ENCODE measurements at places on chromosomes 2 and 18.

- DNase-seq = no peak
These were observed 33.9 kb downstream of the ACKR3 start for GRCh38 chr2:236603361-236604015.

GRCh38 chr2:41933046-41933420 is 114.8 kb upstream of the PKDCC start:
- no peak for DNase-seq

GRCh38 chr18:63220903-63221302 is 98.7 kb downstream of the BCL2 start:
- DNase-seq = no peak

DNA sequence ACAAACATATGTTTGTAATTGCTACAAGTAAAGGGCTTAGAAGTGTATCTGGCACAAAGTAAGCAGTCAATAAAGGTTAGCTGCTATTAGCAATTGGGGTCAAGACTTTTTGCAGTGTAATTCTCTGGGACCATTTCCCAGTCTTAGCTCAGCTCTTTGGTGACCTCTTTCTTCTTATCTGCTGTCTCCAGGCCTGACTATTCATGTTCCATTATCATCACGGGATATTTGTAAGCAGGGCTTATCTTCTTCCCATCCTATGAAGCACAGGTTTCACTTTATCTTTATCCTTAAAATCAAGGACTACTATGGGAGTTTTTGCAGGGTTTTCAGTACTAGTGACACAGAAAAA is 131.7 kb downstream of the DOCK10 start:
- no peak for DNase-seq

DNA sequence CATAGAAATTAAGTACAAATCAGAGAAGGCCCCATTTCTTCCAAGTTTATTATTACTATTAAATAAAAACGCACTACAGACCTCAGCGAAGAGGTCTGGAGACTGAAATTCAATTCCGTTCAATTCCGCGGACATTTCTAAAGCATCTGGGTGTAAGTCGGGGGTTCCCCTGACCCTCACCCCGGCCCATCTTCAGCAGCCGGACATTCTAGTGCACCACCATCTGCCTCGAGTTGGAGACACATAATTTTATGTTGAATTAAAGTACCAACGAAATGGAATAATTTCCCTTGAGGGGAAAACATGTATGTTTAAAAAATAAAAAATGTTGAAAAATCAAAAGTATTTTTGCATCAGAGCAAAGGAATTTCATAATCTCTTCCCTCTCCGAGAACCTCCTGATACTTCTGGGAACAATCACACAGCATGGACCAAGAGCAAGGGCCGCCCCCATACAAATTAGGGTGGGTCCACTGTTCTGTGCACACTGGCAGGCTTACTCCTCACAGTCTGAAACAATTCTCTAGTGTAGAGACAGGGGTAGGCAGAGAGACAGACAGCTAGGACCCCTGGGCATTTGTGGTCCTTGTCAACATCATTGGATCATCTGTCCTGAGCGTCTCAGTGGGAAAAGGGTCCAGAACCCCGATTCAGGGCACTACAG is 29.3 kb downstream of the MBP start:
- no peak for DNase-seq

GRCh38 chr2:217835931-217836891 is 166.6 kb downstream of the TNS1 start:
- no peak for DNase-seq

GRCh38 chr2:98025481-98026037 is 29.8 kb upstream of the TMEM131 start:
- DNase-seq = no peak

- DNase-seq = no peak
These were observed 193.3 kb upstream of the VWC2L start for GRCh38 chr2:214217599-214217998.

- DNase-seq = no peak
These were observed 64.3 kb downstream of the BABAM2 start for GRCh38 chr2:27954771-27955383.

- no peak for DNase-seq
These were observed 20.0 kb downstream of the EMX1 start for GRCh38 chr2:72937356-72937669.

GRCh38 chr2:170812710-170813600 is 3.7 kb upstream of the GAD1 start:
- peak; percentile 66 for DNase-seq

DNA sequence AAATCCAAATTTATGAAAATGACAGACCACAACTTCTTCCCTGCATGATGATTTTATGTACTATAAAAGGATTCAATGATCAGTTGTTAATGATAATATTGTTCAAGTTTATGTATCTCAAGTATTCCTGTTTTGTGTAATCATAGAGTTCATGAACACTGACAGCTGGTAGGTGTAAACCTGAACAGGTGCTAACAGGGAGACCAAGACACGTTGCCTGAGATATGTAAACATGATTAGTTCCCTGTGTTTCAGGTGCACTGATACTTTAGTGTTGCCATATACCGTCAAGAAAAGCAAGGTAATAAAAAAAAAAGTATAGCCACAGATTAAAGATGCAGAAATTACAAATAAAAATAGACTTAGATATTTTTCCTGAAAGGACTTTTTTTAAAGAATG is 131.8 kb downstream of the BAZ2B start:
- DNase-seq = no peak

DNA sequence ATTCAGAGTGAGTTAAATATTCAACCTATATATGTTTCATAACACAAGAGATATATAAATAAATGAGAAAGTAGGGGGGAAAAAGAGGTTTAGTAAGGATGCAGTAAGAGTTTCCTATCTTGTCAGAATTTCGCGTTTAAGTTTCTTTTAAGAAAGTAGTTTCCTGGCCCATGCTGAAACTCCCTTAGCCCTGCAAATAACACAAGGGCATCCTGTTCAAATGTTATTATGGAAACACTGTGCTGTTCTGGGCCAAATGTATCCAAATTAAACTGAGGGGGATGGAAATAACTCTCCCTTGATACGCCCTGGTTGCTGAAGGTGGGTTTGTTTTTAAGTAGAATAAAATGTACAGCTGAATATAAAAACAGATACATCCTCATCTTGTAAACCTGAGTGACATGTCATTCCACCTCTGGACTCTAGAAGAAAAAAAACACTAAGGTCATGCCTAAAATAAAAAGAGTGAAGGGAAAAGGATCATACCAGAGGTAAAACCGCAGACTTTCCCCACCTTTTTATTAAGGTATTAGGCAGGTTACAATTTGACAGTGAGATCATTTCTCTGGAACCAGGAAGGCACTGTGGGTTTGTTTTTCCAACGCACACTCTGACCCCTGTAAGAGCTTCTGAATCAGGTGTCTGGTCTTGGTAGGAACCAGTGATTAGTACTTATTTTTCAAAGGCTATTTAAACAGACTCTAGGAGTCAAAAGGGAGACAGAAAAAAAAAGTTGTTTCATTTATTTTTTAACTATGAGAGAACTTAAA is 16.7 kb downstream of the BCL2 start:
- no peak for DNase-seq

DNA sequence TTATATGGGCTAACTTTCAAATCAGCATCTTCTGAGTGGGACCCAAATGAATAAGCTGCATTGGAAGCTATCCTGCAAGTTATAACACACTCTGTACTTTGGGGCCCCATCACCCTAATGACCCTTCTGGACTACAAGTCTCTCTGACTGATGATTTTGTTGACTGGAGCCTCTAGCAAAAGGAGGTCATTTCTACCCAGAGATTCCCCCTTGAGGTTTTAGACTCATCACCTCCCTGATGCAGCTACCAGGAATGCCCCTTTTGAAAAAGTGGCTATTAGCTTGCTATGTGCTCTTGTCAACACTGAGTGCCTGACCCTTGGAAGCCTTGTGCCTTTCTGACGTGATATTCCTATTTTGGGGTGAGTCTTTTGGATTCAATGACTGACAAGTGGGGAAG is 54.5 kb upstream of the NEMP2 start:
- DNase-seq = no peak

GRCh38 chr2:106991866-106992265 is 105.9 kb upstream of the ST6GAL2 start:
- DNase-seq = no peak

DNA sequence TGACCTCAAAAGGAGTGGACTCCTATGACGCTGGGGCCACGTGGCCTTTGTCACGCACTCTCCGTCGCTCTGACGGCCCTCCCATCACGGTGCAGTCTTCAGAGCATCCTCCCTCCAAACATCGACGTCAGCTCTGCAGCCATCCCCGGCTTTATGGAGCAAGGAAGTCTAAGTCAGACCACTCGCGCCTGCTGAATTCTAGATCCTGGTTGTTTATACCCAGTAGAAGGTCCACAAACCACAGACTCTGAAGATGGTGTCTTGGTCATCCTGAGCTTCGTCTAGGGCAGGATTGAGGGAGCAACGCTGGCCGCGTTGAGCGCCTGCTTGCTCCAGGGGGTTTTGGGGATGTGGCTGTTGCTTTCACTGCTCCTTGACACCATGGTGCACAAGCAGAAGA is 228.0 kb upstream of the SALL3 start:
- DNase-seq = no peak

- DNase-seq = no peak
These were observed 130.6 kb downstream of the CLIP4 start for GRCh38 chr2:29245742-29246382.

GRCh38 chr18:64650068-64650467 is 501.2 kb upstream of the LINC00305 start:
- DNase-seq = no peak

GRCh38 chr2:55239656-55240222 is 7.3 kb downstream of the RPS27A start:
- no peak for DNase-seq

DNA sequence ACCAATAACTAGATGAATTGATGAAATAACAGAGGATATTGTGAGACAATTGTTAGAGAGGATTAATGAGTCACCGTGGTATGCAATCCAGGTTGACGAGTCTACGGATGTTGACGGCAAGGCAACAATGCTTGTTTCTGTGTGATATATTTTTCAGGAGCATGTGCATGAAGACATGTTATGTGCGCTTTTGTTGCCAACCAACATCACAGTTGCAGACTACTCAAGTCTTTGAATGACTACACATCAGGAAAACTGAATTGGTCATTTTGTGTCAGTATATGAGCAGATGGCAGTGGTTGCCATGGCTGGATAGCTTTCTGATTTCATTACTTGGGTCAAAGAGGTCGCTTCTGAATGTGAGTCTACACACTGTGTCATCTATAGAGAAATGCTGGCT is 96.8 kb upstream of the CRACDL start:
- no peak for DNase-seq

- no peak for DNase-seq
These were observed 545.0 kb upstream of the PIK3C3 start for GRCh38 chr18:41410006-41410405.

GRCh38 chr2:238158509-238159070 is at the start of gene ERFE:
Gene ERFE, plus strand, starts transcription at chr2:238158970. Its CDS starts 38 bp downstream, at chr2:238159008.
- peak; percentile 63 for DNase-seq

DNA sequence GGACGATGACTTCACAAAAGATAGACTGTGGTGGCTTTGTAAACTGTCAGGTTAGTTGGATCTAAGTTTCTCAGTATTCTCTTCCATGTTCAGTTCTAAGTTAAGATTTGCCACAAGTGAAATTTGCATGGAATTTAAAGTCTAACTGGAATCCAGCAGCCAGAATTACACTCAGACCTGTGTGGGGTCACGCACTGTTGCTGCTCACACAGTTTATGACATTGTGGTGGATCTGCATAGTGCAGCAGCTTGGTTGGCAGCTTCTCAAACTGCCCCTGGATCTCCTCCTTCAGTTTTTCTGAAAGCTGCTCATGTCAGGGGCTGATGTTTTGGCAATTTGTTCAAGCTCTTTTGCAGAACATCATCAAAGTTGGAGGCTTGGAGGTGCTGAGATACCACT is 228.1 kb upstream of the KCNJ3 start:
- DNase-seq = no peak

DNA sequence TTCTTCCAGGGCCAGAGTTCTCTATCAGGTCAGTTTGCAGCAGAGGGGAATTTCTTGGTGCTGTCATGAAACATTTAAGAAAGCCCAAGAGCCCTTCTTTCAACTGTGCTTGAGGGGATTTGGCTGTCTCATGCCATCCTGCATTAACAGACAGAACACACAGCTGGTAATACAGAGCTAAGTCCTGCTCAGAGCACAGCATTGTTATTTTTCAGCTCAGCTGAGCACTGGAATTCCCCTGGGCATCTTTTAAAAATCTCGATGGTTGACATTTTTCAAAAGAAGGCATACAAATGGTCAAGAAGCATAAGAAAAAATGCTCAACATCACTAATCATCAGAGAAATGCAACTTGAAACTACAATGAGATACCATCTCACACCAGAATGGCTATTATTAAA is 14.9 kb upstream of the IL1R2 start:
- no peak for DNase-seq

- peak; percentile 26 for DNase-seq
These were observed 2.5 kb upstream of the CNDP2 start for GRCh38 chr18:74493689-74494088.

- no peak for DNase-seq
These were observed 42.7 kb upstream of the PELI1 start for GRCh38 chr2:64186699-64187605.

DNA sequence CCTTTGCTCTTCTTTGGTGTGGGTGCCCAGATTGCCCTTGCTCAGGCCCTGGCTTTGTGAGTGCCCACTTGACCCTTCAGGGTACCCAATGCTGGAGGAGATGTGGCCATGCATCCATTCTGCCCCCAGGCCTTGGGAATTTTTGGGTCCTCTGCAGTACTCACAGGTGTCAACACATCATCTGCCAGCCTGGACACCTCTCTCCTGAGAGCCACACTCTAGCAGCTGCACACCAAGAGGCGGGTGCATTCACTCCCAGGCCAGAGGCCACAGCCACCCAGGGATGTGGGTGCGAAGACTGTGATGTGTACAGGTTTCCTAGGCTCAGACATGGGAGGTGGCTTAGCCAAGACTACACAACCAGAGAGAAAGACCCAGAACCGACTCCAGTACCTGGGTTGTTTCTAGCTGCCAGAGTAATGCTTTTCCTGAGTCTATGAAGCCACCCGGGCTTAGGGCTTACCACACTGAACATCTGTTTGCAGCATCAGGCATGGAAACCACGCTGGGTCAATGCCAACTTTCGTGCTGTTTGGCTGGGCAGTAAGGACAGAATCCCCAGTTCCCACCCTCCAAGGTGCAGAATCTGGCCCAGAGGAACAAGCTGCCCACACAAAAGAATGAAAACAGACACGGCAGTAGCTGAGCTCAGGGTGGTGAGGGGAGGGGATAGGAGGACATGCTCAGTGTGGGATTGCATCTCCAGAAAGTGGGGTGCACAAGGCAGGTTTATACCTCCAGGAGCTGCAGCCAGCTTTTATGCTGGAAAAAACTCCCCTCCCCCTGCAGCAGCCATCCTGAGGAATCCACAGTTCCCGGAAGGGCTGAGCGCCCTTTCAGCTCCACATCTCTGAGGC is 40.1 kb downstream of the KCNF1 start:
- DNase-seq = no peak

- DNase-seq = no peak
These were observed 379.4 kb downstream of the CDH2 start for GRCh38 chr18:27797484-27797883.

- no peak for DNase-seq
These were observed 498.8 kb upstream of the TCF4 start for GRCh38 chr18:56086786-56087185.

GRCh38 chr18:55735199-55735855 is 147.3 kb upstream of the TCF4 start:
- no peak for DNase-seq

- no peak for DNase-seq
These were observed 5.7 kb upstream of the GPR35 start for GRCh38 chr2:240619506-240620148.

All from hematopoietic multipotent progenitor cell treated with erythropoietin and hydrocortisone succinate and interleukin-3 and kit ligand, for 17 days (in vitro differentiated cells).